Testis (tissue), 5 donors: ENCODE measurements at places on chromosomes 3 and 15. TPM values are rescaled to one million over a fixed set of nuclear protein-coding genes. Genes with fewer than 3 reads are reported as not detected.

The RAB6B gene
- 7.0 TPM for total RNA-seq

DNA sequence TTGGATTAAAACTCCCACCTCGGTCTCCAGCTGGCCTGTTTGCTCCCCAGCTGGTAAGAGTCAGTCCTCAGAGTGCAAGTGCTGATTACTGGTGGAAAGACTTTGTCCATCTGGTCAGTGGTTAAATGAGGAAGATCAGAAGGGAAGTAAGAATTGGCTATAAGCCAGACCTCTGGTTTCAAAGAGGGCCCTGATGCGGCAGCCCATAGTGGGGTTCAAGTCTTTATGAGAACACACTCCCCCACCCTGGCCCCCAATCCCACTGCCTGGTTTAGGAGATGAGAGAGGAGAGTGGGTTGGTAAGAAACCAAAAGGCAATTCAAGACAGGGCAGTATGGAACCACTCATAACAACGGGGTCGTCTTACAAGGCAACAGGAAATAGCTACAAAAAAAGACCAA lies 65.0 kb downstream of the FRMD4B start:
- no peaks in the 10 kb centered on the region for H3K4me1 ChIP-seq
- H3K27me3 ChIP-seq = no peaks in the 10 kb centered on the region
- H3K36me3 ChIP-seq = no peaks in the 10 kb centered on the region
- no peak for DNase-seq

DNA sequence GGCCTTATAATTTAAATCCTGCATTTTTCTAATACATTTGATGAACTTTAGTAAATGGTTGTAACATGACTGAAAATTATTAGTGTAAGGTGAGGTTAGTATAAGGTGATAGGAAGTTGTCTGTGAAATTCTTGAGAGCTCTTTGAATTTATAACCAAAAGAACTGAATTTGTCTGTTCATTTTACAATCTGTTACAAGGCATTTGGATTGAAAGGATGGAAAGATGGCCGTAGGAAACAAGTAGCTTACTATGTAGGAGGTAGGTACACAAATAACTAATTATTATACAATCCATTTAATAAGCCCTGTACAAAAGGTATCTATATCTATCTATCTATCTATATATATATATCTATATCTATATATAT lies 6.6 kb downstream of the DIPK2A start:
- no peak overlapping the region for H3K4me3 ChIP-seq
- H3K36me3 ChIP-seq = no peaks in the 10 kb centered on the region
- H3K27ac ChIP-seq = no peak overlapping the region
- no peak for DNase-seq
- H3K4me1 ChIP-seq = peaks cover 6% of the 10 kb centered on the region

DNA sequence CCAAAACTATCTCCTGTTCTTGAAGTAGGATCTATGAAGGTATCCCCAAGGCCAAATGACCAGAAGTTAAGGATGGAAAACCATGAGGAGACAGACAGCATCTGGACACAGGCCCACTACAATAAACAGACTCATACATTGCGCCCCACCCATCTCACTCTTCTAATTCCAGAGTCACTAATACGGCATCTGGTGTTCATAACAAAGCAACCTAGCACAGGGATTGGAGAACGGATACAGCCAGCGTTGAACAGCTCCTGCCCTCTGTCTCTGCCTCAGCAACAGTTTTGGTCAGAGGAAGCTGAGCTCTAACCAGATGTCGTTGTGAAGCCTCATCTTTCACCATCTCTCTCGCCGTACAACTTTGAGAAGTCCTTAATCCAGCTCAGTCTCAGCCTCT lies 44.5 kb upstream of the CCDC80 start:
- no peak overlapping the region for H3K27ac ChIP-seq
- DNase-seq = no peak
- H3K36me3 ChIP-seq = no peaks in the 10 kb centered on the region
- H3K4me1 ChIP-seq = no peaks in the 10 kb centered on the region
- no peaks in the 10 kb centered on the region for H3K27me3 ChIP-seq

DNA sequence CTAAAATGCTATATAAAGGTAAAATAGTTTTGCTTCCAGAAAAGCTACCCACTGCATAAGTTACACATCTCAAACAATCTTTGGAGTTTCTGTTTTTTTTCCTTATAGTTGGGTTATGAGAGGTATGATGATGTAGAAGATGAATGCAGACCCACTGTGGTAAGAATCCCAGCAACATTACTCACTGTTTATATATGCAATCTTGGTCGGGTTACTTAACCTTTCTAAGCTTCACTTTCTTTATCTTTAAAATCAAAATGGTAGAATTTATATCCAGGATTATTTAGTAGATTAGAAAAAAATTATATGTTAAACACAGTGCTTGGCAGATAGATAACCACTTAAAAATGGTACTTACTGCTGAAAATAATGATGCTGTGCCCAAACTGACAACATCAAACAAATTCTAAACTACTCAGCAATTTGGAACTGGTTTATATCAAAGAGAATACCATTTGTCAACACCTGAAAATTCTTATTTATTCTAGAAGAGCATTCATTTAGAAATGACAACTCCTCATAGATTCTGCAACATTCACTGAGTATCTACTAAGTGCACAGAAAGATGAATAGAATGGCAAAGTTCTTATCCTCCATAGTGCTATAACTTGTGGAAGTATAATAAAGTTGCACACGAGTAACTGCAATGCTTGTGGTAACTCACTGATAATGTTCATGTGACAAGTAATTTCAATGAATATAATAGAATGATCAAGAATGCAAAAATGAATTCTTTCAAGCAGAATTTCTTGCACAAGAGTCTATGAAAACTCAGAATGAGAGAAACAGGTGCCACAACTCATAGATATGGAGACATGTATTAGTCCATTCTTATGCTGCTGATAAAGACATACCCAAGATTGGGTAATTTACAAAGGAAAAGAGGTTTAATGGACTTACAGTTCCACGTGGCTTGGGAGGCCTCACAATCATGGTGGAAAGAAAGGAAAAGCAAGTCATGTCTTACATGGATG lies 129.0 kb upstream of the SLC7A14 start:
- no peak overlapping the region for H3K27ac ChIP-seq
- no peaks in the 10 kb centered on the region for H3K36me3 ChIP-seq
- DNase-seq = no peak

- no peak overlapping the region for H3K4me3 ChIP-seq
- H3K27me3 ChIP-seq = no peaks in the 10 kb centered on the region
- H3K27ac ChIP-seq = no peak overlapping the region
- no peaks in the 10 kb centered on the region for H3K36me3 ChIP-seq
- peaks cover 15% of the 10 kb centered on the region for H3K4me1 ChIP-seq
Observed at GRCh38 chr3:10935028-10935427, 57.5 kb upstream of the SLC6A1 start.

DNA sequence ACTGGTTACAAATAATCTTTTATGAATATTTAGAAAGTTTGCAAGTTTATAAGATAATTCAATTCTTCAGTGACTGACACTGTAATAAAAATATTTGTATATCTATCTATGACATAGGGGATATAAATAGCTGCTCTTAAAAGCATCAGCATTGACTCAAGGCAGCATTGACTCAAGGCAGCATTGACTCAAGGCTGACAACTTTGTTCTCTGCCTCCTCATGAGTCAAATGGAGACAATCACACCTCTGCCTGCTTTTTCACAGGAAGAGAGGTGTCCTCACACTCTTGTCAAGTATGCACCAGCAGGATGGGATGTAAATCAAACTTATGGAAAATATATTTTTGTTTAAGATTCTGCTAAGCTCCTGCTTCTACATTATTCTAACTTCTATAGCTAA lies 1173.1 kb downstream of the NSUN3 start:
- H3K36me3 ChIP-seq = no peaks in the 10 kb centered on the region
- no peaks in the 10 kb centered on the region for H3K4me1 ChIP-seq
- no peak for DNase-seq
- no peak overlapping the region for H3K27ac ChIP-seq
- H3K27me3 ChIP-seq = no peaks in the 10 kb centered on the region

DNA sequence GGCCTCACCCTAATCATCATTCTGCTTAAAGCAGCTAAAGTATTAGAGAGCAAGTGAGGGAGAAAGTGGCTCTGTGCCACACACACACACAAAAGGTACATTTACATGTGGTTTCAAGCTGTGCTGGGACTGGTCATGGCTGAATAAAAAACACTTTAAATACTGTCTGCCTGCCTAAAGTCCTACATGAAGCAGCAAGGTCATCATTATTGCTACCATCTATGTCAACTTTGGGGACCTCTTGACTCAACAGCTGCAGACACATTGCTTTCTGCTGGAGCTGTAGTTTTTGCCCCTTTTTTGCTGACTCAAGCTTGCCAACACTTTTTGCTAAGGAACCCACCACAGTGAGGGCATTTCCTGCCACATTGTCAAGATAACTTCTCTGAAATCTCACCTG lies 1237.9 kb downstream of the ROBO2 start:
- DNase-seq = no peak
- no peak overlapping the region for H3K4me3 ChIP-seq
- H3K27me3 ChIP-seq = no peaks in the 10 kb centered on the region
- H3K27ac ChIP-seq = no peak overlapping the region
- no peaks in the 10 kb centered on the region for H3K4me1 ChIP-seq
- H3K36me3 ChIP-seq = no peaks in the 10 kb centered on the region

GRCh38 chr15:76180321-76180720 lies 120.5 kb downstream of the TMEM266 start:
- no peaks in the 10 kb centered on the region for H3K36me3 ChIP-seq
- no peak overlapping the region for H3K27ac ChIP-seq
- no peak overlapping the region for H3K4me3 ChIP-seq

DNA sequence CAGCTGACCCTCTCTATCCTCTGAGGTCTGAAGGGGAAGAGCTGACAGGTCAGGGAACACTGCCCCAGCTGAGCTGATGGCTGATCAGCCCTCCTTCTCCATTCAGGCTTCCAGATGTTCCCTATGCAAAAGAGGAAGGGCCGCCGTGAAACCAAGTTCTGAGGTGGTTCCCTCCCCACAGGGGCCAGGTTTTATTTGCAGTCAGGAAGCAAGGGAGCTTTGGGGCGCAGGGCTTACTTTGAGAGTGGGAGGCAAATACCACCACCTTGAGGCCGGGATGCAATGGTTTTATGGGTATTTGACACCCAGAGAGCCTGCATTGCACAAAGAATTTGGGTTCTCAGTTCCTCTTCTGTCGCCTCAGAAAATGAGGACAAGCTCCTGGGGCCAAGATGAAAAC lies 186.9 kb downstream of the ARRDC4 start:
- no peaks in the 10 kb centered on the region for H3K4me1 ChIP-seq
- no peak overlapping the region for H3K27ac ChIP-seq
- no peaks in the 10 kb centered on the region for H3K27me3 ChIP-seq
- no peak overlapping the region for H3K4me3 ChIP-seq

- no peaks in the 10 kb centered on the region for H3K36me3 ChIP-seq
- no peaks in the 10 kb centered on the region for H3K27me3 ChIP-seq
- no peak for DNase-seq
- H3K4me3 ChIP-seq = peak overlapping the region; percentile 75
- peak overlapping the region; percentile 58 for H3K27ac ChIP-seq
Observed at GRCh38 chr3:52055537-52056351, 627 bp downstream of the DUSP7 start.

DNA sequence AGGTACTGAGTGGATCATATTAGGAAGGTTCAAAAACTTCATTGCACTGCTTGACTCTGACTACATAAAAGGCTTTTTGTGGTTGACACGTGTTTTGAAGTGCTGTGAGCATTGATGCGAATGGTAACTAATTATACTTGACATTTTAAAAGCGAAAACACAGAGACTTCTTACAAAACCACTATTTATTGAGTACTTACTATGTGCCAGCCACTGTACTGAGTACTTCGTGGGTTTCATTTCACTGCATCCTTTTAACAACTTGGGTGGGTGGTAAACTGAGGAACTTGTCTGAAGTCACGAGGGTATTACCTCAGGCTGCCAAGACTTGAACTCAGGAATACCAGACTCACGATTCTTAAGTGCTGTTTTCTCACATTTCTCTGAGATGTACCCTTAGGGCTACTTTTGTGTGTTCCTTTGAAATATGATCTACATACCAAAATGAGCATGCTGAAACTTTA lies 45.3 kb upstream of the PPP4R2 start:
- no peak for DNase-seq
- H3K36me3 ChIP-seq = no peaks in the 10 kb centered on the region
- peaks cover 10% of the 10 kb centered on the region for H3K4me1 ChIP-seq
- no peak overlapping the region for H3K4me3 ChIP-seq
- H3K27me3 ChIP-seq = no peaks in the 10 kb centered on the region
- no peak overlapping the region for H3K27ac ChIP-seq
